ENCODE measurements at places on chromosomes 6 and 20.

DNA sequence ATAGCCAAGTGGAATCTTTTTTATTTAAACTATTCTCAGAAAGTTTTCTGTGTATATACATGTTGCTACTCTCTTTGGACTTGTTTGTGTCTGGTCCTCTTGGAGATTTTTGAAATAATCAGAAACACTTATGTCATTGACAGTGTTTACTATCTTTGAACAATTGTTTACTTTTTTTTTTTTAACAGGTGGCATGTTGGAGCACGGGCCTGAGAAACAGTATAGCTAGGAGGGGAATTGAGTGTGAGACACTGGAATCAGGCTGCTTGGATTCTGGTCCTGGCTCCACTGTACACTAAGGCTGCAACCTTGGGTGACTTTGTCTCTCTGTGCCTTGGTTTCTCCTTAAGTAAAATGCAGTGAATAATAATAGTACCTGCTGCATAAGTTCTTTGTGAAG is 279.6 kb downstream of the PRL start:
- DNase-seq, result no peak

DNA sequence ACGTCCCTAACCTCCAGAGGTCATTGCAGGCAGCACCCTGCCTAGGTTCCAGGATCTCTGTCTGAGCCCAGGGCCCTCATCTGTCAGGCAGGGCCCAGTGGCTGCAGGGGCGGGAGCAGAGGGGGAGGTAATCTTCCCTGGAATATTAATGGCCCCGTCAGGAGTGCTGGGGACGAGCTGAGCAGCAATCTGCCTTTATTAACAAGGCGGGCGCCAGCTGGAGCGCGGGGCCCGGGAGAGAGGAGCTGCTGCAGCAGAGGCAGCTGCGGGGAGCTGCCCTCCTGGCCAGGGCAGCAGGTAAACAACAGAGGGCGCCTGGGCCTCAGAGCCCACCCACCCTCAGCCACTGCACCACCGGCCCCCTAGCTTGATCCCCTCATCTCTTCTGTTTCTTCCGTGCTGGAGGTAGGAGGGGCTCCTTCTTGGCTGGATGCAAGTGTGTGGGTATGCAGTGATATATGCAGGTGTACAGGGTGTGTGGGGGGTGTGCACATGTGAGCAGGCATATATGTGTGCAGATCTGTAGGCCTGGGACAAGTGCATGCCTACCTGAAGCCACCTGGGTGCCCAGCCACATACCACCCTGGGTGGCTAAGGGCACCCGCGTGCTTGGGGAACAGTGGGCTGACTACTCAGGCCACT is 131.8 kb upstream of the MLN start:
- no peak for DNase-seq

- no peak for DNase-seq
Measured at GRCh38 chr20:20364593-20365479, 3.1 kb upstream of the INSM1 start.

GRCh38 chr20:25726357-25726756 is 29.7 kb upstream of the ZNF337 start:
- DNase-seq, result no peak

DNA sequence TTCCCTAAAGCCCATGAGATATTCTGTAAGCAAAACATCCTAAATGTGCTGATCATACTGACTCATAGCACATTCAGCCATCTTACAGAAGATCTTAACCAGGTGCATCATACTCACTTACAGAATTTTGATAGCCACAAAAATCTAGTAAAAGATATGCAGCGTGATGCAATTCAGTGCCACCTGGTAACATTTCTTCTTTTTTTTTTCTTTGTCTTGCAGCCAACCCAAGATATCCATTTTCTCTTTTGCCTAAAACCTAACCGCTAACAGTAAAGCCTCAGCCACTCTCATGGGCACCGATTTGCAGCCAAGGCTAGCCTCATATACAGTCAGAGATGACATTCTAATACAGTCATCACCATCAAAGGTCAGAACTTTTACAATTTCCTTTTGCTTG is 293.3 kb downstream of the HACE1 start:
- no peak for DNase-seq

- DNase-seq, result no peak
Measured at GRCh38 chr6:123873974-123874373, 70.3 kb downstream of the NKAIN2 start.

DNA sequence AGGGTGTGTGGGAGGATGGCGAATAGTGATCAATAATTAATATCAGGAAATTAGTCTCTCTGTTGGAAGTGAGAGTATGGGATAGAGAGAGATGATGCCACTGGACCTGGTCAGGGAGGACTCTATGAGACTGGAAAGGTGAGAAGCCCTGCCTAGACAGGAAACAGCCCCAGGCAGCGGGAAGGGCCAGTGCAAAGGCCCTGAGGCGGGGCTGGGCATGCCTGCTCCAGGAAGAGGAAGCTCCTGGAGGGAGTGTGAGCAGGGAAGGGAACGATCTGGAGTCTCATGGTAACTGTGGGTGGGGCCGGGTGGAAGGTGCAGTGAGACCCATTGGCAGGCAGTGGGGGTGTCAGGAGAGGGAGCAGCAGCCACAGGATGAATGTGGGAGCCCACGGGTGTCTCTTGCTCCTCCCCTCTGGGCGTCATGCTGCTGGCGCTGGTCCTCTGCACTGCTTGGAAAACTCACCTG is 1.8 kb upstream of the CST3 start:
- no peak for DNase-seq

- DNase-seq, result no peak
Measured at GRCh38 chr6:28558629-28559028, 32.9 kb downstream of the GPX5 start.

DNA sequence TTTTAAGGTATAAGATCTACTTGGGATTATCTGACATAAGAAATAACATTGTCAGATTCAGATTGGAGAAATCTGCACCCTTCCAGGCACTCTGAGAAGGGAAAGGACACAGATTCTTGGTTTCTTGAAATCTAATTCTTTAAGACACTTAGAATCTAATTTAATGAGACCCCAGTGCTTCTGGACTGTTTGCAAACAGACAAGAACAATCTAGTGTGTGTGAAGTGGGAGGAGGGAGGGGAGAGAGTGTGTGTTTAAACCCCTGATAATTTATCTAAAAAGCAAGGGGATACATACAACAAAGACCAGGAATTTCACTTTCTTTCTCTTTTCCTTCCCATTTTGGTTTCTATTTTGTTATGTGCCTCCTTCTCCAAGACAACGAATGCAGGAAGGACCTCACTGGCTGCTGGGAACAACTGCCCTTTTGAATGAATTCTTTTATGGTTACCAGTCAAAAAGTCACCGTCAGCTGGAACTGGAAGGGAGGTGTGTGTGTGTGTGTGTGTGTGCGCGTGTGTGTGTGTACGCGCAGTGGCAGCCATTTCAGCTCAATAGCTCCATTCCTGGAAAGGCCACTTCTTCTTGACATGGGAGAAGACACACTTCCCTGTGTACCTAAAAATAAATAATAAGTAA is 129.4 kb downstream of the BCAS1 start:
- DNase-seq, result no peak

- peak; percentile 60 for DNase-seq
Measured at GRCh38 chr6:10510592-10511367, 10.4 kb upstream of the GCNT2 start.

- no peak for DNase-seq
Measured at GRCh38 chr6:32074996-32075532, 34.1 kb downstream of the TNXB start.

DNA sequence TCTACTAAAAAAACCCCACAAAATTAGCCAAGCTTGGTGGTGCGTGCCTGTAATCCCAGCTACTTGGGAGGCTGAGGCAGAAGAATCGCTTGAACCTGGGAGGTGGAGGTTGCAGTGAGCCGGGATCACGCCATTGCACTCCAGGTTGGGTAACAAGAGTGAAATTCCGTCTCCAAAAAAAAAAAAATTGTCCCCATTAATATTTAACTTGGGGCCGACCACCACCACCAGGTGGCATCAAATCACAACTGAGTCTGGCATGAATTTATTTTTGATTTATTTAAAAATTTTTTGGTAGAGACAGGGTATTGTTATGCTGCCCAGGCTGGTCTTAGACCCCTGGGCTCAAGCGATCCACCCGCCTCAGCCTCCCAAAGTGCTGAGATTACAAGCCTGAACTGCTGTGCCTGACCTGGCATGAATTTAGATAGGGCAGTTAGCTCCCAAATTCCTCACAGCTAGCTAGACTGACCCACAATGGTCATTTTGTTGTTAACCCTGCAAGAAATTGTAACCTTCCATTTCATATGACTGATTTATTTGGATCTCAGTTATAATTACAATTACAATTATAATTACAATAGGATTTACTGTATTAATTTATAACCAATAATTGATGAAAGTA is 17.1 kb upstream of the BEND3 start:
- DNase-seq, result no peak

DNA sequence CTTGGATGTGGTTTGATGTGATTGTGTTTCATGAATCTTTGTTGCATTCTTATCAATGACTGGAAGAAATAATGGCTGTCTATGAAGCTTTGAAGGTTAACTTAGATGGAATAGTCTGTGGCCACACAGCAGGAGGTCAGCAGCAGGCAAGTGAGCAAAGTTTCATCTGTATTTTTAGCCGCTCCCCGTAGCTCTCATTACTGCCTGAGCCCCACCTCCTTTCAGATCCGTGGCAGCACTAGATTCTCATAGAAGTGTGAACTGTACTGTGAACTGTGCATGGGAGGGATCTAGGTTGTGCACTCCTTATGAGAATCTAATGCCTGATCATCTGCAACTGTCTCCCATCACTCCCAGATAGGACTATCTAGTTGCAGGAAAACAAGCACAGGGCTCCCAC is 660.2 kb downstream of the EPHA7 start:
- DNase-seq, result no peak

GRCh38 chr6:8829796-8830195 is 394.5 kb upstream of the SLC35B3 start:
- DNase-seq, result no peak

GRCh38 chr6:47700053-47700452 is 1.7 kb downstream of the ADGRF4 start:
- no peak for DNase-seq

DNA sequence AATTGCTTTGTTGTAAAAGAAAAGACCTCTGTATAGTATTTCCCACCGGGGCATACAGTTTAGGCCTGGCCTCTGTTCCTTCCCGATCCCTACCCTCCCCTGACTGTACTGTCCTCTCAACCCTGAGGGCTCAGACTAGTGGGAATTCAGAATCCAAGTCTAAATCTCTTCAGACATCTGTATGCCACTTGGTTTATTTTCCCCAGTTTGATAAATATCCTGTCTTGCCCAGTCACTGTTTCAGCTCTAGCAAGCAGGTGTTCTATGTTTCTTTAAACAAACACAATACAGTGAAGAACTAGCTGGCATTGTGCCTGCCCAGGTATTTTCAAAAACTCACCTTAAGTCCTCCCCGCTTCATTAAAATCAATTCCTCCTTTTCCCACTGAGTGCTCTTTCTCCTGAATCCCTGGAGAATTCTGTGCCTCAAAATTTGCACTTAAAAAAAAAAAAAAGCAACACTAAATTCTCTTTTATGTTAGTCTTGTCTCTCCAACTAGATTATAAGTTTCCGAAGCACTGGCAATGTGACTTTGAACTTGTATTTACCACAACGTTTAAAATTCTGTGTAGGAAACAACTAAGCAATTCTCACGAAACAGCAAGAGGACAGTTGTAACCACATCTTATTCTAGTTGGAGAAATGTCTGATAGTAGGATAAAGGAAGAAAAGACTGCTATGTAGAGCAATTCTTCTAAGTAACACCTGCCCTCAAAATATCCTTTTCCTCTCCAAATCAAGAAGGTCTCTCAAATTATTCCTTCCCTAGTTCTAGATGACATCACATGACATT is 112.0 kb upstream of the CARMIL1 start:
- DNase-seq, result no peak

- DNase-seq, result no peak
Measured at GRCh38 chr6:92433911-92434310, 985.4 kb downstream of the EPHA7 start.

DNA sequence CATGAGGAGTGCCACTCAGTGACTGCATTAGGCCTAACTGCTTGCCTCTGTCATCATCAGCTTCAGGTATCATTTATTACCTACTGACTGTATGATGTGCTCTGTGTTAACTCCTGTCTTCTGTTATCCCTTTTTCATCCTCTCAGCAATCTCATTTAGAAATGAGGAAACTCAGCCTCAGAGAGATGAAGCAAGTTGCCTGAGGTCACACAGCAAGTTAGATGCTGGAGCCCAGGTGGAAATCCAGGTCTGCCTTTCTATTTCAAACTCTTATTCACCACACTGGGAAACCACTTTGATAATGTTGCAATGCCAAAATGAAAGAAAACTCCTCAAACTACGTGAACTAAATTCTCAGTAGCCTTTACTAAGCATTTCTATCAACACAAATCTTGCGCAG is 1.3 kb downstream of the FERMT1 start:
- DNase-seq, result no peak

DNA sequence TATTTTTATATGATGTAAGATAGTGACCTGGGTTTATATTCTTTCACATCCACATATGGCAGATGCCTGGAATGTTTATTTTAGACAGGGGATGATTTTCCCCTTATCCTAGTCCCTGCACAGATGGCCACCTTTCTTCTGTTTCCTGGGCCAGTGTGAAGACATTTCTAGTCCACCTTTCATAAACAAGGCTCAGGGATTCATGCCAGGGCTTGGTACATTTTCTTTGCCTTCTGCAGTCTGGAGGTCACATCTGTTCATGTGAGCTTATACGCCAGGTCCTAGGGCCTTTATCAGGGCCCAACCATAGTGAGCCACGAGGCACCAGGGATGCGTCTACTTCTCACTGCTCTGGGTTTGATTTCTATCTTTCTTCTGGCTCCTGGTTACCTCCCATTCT is 38.0 kb upstream of the ERVFRD-1 start:
- no peak for DNase-seq

GRCh38 chr6:158783167-158783450 is 36.1 kb downstream of the EZR start:
- DNase-seq, result no peak

DNA sequence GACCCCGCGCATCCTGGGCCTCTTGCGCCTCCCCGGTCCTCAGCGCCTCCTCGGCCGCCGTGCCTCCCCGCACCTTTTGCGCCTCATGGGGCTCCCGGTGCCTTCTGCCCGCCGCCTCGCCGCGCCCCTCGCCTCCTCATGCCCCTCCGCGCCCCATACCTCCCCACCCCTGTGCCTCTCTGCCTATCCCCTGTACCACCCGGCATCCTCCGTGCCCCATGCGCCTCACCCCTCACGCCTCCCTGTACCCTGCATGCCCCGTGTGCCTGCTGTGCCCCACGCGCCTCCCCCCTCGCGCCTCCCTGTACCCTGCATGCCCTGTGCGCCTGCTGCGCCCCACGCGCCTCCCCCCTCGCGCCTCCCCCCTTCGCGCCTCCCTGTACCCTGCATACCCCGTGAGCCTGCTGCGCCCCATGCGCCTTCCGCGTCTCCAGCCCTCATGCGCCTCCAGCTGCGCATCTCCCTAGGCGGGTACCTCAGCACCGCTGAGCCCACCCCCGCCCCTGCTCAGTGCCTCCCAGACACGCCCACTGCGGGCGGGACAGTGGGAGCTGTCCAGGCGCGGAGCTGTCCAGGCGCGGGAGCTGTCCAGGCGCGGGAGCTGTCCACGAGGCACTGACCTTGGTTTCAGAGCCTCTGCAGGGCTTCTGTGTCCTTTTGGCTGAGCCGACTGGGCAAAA is 37.1 kb downstream of the IGF2R start:
- DNase-seq, result no peak
